ENCODE measurements at places on chromosomes 4 and X. TPM values are rescaled to one million over a fixed set of nuclear protein-coding genes. Genes with fewer than 3 reads are reported as not detected.

DNA sequence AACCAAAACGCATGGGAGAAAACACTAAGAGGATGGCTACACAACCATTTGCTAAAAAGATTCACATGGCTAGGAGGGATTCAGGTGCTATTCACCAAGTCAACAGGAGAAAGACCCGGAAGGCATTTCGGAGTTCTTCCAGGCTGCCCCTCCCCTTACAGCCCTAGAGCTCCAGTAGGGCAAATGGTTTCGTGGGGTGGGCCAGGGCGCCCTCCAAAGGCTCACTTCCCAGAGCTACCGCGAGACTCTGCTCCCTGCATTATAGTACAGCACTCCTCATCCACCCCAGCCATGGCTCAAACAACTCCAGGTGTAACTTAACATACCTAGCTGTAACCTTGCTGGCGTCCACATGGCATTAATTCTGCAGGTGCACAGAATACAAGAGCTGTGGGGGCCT is 179.7 kb downstream of the SLC39A8 start:
- no peak for DNase-seq

GRCh38 chr4:105599932-105600655 is 47.7 kb downstream of the ARHGEF38 start:
- DNase-seq, result no peak

GRCh38 chr4:172619798-172620197 is 548.8 kb upstream of the GALNT7 start:
- DNase-seq, result no peak

DNA sequence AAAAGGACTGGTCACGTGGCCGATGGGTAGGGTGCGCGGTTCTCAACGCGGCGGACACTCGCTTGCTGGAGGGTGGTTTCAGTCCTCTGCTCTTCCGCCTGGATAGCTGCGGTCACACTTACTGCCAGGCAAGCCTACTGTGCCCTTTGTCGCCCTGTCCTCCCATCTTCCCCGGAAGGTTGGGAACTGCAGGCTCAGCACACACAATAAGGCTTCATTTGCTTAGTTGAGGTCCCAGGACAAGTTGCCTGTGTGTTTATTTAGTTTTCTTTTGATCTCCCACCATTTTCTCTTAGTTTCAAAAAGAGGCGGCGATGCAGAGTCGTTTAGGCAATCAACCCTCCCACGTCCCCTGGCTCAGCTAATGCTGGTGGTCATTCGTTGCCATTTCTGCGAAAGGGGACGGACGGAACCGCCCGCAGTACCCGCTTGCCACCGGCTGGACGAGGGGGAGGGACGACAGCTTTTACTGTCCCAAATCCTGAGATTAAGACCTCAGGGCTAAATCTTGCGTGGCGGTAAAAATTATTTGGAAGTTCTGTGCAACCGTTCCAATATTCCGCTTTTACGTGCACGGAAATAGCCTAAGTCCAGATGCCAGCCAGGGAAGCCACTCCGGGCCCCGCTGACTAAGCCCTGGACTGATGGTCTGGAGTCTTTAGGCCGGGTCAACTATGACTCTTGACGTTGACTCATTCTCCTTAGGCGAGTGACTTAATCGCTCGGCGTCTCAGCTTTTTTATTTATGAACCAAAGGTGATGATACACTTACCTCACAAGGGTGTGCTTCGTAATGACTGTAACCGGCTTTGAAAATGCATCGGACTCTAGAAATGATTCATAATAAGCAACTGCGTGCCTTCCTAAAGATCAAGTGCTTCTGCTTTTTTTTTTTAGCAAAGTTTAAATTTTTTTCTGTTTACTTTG is 671 bp upstream of the EIF4E start:
- DNase-seq, result peak; percentile 86

GRCh38 chrX:68807818-68808217 is 21.0 kb upstream of the EFNB1 start:
- DNase-seq, result peak; percentile 38

DNA sequence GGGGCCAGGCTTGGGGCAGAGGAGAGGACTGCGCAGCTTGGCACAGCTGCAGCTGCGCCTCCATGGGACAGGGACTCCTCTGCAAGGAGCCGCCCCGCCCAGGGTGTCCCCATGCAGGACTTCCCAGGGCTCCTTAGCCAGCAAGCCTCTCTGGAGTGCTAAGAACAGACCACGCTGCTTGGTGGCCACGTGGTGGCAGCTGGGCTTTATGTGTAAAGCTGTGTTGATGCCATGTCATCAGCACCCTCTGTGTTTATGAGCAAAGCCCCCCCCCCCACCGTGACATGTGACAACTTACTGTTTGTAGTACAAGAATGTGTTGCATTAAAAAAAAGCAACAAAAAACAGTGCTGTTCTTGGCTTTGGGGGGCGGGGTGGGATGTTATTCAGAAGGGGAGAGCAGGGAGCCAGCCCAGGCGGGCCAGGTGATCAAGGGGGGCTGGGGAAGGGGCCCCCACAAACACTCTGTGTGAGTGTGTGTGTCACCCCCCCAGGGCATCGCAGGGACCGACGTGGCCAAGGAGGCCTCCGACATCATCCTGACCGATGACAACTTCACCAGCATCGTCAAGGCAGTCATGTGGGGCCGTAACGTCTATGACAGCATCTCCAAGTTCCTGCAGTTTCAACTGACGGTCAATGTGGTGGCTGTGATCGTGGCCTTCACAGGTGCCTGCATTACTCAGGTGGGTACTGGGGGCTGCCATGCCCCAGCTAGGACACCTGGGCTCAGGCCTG is 40.3 kb downstream of the ATP2B3 start:
- DNase-seq, result no peak

Gene CLDN34
- total RNA-seq, result not detected

Gene FGB
- total RNA-seq, result 1.9 TPM

Gene ZGRF1
- 3.0 TPM for total RNA-seq
